ELF-1 (cell line): ENCODE measurements at places on chromosomes 2 and 18.

DNA sequence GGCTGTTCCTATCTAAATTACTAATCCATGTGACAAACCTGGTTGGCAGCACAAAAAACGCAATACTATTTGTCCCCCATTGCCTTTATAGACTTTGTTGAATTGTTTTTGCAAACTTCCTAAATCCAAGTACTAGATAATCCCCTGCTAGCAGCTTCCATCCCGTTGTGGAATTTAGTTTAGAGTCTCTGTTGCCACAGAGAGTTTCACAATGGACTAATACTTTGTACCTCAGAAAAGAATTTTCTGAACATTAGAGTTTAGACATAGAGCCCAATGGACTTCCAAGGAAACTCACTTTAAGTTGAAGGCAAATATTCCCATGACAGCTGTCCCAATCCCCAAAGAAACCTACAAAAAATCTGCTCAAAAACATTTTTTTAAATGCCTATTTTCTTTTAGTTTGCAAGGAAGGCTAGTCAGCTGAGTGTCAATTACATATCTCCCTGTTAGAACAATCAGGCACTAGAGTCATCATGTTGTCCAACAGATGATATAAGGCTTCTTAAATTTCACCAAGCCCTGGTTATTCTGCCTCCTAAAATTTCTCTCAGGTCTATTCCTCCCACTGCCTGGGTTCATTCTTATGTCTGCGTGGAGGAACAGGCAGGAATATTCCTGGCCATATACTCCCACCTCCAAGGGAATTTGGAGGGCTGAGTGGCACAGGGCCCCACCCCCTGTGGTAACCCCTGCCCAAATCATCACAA is 27.2 kb downstream of the RNF152 start:
- DNase-seq: no peak

GRCh38 chr2:150267651-150268415 is 219.6 kb downstream of the RND3 start:
- DNase-seq: no peak

- DNase-seq: no peak
These were observed 537.6 kb downstream of the THSD7B start for GRCh38 chr2:137302957-137303356.

- no peak for DNase-seq
These were observed 15.9 kb downstream of the SLC14A1 start for GRCh38 chr18:45739848-45740247.

DNA sequence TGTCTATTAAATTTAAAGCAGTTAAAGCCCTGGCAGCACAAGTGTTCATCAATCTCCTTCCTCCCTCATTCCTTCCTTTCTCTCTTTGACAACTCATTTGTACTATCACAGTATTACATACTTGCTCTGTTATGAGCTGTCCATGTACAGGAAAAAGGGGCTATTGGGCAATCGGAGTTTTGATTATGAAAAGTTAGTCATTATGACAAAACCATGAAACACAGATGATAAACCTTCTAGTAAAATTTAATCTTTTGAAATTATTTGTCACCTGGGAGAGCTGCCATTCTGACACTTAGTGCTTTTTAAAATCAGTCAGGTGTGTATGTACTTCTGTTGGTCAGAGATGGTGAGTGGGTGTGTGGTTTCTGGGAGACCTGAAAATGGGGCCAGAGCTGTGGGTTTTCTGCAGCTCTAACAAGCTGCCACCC is 39.4 kb downstream of the MAP4K4 start:
- no peak for DNase-seq

DNA sequence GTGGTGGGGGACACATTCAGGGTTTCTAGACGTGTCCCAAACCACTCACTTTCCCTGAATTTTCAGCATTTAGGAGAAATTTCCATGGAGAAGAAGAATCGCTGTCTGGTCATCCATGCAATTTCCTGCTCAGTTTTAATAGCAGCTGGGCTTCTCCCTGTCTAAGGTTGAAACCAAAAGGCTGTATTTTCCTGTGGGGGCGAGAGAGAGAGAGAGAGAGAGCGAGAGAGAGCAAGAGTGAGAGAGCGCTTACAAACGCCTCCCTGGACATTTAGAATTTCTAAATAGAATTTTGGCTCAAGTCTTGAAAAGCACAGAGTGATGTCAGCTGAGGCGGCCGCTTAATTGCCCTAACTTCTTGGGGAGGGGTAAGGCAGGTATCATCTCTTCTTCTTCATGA is 110.8 kb downstream of the SETBP1 start:
- no peak for DNase-seq

GRCh38 chr2:145806546-145806945 is 1286.6 kb upstream of the ZEB2 start:
- DNase-seq: no peak

- DNase-seq: no peak
These were observed 174.4 kb downstream of the ICOS start for GRCh38 chr2:204110751-204111516.

DNA sequence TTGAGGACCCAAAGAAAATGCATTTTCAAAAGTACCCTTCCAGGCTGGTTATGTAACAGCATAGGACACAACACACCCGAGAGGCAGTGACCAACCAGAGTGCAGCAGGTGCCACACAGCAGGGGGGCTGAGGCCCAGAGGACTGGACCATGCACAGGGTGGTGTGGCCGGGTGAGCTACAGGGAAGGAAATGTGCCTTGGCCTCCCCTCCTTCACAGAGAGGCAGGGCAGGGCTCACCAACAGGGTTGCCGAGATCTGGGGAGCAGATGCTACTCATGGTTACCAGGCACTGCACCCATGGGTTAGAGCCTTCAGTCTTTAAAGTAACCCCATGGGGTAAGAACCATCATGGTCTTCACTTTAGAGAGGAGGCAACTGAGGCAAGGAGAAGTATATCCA is 158.4 kb downstream of the MSH2 start:
- DNase-seq: no peak

GRCh38 chr2:230920167-230920566 is 4.9 kb downstream of the GPR55 start:
- no peak for DNase-seq

DNA sequence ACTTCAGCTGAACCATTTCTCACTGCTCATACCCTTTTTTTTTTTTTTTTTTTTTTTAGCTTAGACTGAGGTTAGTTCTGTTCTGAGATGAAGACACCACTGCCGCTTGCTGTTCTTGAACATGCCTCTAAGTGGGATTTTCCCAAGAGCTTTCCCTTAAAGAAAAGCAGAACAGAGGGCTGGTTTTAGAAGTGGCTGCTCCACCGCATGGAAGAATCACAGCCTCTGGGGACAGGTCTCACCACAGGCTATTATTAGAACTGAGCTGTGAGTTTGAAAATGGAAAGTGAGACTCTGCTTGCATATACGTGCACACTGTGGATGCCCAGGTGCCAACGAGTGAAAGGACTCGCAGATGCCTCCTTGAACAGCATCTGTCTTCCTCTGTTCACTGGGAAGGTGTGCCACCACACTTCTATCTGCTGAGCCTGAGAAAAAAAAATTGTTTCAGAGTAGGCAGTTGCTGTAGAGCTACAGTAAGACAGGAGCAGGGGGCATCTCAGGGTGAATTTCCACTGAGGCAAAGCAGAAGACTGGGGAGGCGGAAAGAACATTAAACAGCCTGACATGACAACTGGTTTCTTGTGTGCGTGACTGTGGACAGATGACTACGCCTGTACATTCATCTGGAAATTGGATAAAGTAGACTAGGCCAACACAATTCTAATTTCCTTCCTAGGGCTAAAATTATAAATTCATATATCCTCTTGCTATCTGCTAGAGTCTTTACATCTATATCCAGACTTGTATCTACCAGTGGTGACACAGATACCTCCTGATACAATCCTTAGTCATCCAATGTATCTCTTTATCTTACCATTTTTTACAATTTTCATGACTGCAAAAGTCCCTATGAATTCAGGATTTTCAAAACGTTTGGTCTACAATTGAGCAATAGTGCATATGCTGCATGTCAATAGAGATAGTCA is 1045.7 kb upstream of the CELF4 start:
- DNase-seq: no peak

DNA sequence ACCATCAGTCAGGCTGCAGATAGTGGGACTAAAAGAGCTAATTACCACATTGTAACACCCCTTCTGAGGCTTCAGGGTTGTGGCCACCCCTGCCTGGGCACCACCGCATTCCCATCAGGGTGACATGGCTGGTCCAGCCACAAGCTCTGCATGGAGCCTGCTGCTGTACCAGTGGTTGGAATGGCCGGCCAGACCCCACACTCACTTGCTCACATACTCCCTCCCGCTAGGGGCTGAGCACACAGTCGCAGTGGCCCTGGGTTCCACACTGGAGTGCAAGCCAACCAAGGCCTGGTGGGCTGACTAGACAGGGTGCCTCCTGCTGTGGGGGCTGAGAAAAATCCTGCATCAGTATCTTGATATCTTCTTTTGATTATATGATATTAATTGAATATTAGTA is 182.8 kb upstream of the STK17B start:
- DNase-seq: no peak

DNA sequence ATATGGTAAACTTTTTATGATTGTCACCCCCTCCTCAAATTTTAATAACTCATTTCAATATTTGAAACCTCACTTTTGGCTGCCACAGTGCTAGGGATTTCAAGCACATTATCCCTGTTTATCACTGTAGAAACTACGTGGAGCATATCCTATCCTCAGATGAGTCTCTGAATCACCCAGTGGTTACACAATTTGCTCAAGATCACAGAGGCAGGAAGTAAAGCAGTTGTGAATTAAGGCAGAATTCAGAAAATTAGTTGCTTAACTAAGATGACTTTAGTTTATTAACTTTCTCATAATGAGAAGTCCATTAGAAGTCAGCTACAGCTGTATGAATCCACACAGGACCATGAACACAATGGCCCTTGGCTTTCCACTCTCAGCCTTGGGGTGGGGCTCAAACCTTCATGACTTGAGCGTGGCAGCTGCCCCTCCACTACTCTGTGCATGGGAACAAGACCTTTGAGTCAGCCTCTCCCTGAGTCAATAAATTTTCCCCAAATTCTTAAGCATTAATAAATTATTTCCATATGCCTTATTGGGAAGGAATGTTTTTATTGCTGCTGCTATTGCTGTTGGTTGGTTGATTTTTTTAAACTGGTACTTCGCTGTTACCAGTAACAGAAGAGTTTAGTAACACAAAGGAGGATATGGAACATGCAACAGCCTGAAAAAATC is 369.0 kb downstream of the CBLN2 start:
- DNase-seq: no peak

DNA sequence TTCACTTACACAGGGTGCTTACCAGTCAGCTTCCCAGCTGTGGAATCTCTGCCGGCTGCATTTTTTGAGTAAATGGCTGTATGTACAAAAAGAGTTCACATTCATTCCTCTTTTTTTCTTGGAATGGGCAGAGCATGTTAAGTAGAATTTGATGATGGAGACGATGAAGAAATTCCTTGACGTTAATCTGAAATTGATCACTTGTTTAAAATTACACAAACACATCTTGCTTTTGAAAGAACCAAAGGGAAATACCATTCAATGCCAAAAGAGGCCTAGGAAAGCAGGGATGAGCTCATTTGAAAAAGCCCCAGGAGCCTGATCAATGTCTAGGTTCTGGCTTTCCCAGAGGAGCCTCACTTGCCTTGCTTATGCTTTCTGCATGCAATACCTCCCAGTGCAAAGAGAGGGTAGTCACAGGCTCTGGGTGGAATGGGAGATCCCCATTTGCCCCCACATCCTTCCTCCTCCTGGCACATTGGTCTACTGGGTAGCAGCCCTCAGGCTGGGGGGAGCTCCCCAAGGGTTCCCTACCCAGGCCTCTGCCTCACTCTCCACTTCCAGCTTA is 12.3 kb upstream of the SMAD7 start:
- DNase-seq: peak; percentile 23

DNA sequence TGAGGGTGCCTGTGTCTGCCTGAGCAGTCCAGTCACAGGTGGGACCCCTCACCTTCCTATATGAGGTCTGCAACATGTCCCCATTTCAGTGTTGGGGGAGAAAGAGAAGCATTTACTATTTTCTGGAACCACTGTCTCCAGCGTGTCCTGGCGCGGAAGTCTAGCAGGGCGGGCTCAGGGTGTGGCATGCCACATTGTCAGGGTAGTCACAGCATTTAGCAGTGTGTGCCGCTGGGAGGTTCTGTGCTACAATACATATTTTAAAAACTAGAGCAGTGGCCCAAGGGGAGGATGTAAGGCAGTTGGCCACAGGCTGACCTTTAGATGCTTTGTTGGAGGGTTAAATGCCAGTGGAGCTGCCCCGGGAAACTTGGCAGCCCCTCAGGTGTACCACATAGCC is 12.5 kb downstream of the UBE2F start:
- DNase-seq: no peak

DNA sequence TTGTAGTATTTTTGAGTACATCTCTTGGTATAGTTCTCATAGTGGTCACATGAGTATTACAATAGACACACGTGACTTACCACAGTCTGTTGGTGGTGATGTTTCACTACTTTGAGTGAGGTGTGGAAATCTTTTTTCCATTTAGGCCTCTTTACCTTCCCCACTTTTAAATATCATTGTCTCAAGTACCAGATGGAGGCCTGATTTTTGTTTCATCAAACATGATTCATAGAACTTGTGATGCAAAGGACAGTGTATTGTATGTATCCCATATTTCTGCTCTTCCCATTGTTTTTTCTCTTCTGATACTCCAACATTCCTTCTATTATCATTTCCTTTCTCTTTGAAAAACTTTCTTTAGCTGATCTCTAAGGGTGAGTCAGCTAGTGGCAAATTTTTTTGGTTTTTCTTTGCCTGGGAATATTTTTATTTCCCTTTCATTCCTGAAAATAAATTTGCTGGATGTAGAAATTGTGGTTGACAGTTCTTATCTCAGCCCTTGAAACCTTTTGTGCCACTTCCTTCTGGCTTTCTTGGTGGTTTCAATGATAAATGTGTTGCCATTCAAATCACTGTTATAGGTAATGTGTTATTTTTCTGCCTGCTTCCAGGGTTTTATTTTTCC is 32.8 kb downstream of the RFX8 start:
- no peak for DNase-seq

GRCh38 chr2:2302359-2302758 is 28.7 kb downstream of the MYT1L start:
- no peak for DNase-seq

GRCh38 chr18:60554967-60555366 is 182.4 kb upstream of the MC4R start:
- DNase-seq: no peak

GRCh38 chr18:28041366-28041765 is 135.6 kb downstream of the CDH2 start:
- DNase-seq: peak; percentile 35

- DNase-seq: no peak
These were observed 7.0 kb upstream of the TMX3 start for GRCh38 chr18:68721681-68722583.

DNA sequence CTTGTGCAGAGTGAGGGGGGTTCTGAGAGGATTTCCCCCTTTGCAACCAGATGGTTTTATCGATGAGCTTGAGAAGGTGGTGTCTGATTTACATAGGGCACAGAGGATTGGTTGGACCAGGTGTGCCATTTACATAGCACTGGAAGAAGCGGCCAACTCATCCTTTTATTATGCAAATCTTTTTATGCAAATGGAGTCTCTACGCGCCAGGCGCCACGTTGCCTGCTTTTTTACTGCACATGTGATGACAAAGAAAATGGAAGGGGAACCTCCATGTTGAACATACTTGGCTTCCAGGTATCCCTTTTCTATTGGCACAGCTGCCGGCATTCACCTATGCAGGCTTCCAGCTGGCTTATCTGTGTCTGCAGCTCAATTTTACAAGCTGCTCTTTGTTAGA is 18.4 kb upstream of the TXNL4A start:
- peak; percentile 60 for DNase-seq
